ENCODE measurements at places on chromosomes 13 and 19.
A peak's percentile ranks its signal among the peaks of the same experiment; 100 is the strongest.

DNA sequence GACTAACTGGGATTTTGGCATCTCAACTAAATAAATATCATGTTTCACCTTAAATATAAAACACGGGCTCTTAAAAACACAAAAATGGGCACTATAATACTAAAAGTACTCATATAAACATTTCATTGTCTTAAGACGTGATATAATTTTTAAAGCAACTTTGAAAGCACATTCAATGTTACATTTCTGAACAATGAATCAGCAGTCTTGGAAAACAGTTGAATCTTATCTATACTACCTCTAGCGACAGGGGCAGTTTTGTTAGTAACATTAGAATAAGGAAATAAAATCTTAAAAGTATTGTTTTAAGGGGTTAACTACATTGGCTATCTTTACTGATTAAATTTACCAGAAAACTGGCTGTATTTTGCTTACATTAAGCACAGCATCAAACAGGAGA lies 156.9 kb downstream of the UGGT2 start:
- no peaks in the 10 kb centered on the region for H3K36me3 ChIP-seq
- H3K4me1 ChIP-seq = no peaks in the 10 kb centered on the region
- DNase-seq = no peak
- H3K27ac ChIP-seq = no peak overlapping the region

DNA sequence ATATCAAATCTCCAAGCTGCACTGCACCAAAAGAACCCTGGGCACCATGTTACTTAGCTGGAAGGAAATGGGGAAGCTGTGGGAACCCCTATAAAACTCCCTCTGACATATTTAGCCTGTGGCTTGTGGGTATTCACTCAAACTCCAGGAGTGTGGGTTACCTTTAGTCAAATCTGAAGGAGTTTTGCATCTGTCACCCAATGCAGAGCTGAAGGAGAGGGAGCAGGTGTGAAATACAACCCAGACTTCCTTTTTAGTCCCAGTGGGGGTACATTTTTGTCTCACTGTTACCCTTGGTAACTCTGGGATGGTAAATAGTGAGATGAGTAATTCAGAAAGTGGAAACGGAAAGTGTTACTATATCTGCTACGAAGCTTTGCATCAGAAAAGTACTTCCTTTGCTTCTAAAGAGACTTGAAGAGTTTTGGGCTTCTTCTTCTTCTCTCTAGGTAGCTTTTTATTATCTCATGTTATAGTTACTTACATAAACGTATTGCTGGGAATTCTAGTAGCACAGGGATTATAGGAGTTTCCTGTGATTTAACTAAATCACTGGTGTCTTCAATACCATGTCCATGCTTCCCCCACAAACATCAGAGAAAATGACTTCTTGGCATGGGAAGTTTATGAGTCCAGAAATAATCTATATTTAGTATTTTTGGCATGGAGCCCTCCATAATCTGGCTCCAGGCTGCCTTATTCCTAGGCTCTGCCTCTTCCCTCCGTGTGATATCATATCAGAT lies 105.9 kb downstream of the AKAP11 start:
- H3K27ac ChIP-seq = no peak overlapping the region
- peaks cover 13% of the 10 kb centered on the region for H3K4me1 ChIP-seq
- DNase-seq = peak; percentile 21
- H3K4me3 ChIP-seq = no peak overlapping the region
- H3K36me3 ChIP-seq = no peaks in the 10 kb centered on the region

GRCh38 chr13:49828453-49828852 lies 36.0 kb upstream of the KPNA3 start:
- peaks cover 10% of the 10 kb centered on the region for H3K4me1 ChIP-seq
- H3K27me3 ChIP-seq = no peaks in the 10 kb centered on the region
- no peak overlapping the region for H3K27ac ChIP-seq
- DNase-seq = peak; percentile 42
- no peak overlapping the region for H3K4me3 ChIP-seq

DNA sequence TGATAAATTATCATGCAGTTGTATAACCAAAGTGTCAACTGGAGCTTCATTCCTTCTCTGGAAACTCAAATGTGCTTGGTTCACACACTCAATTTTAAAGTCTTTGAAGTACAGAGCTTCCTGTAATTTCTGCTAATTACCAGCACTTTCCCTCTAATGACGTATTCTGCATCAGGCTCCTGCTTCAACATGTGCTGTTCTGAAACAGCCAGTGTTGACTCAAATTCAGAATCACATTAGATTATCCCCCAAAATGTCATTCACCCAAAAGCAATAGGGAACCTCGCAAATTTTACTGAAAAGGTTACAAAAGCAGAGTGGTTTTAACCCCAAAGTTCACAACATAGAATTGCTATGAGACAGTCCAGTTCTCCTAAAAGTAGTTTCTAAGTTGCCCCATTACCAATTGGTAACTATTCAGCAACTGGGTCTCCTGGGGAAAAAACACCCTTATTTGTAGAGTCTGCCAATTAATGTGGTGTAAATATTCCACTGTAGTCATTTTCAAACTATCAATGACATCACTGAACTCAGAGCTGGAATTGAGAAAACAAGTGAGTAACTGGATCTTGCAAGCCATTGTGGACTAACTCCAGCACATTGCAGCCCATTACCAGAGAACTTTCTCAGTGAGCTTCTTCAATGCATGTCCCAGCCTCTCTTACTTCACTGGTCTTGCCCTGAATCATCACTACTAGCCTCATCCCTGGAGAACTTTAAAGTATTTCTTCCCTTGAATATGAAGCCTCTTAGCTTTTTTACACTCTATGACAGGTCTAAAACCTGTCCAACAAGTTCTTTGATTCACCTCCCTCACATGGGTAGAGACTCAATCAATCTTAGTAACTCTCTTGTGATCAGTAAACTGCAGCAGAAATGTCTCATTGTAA lies 955.4 kb downstream of the EFNB2 start:
- no peak overlapping the region for H3K27ac ChIP-seq
- H3K36me3 ChIP-seq = no peaks in the 10 kb centered on the region
- DNase-seq = no peak
- H3K4me3 ChIP-seq = no peak overlapping the region
- no peaks in the 10 kb centered on the region for H3K4me1 ChIP-seq
- H3K27me3 ChIP-seq = no peaks in the 10 kb centered on the region

Data from CD14-positive monocyte (primary cell).